ENCODE measurements at places on chromosomes 4 and X. TPM values are rescaled to one million over a fixed set of nuclear protein-coding genes. Genes with fewer than 3 reads are reported as not detected.

DNA sequence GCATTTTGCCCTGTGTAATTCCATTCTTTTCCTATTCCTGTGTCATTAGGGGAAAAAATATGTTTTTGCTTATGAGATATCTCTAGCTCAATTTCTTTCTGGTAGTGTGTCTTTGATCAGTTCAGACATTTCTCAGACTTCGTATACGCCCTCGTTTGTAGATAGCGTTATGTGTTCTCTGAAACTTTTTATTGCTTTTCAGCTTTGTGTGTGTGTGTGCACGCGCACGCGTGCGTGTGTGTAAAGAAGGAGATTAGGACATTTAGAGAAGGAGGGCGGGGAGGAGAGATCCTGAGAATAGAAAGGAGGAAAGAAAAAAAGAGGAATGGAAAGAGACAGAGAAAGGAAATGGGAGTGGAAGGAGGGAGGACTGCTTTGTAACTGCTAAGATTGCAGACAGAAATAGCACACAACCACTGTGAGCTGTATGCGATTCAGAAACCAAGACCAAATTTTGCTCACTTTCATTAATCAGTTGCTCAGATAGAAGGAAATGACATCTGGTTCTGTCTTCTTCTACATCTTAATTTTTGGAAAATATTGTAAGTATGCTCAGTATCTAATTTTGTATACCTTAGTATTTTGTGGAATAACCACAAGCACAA, at the start of gene RXFP1:
TSS of gene RXFP1 (plus strand) at position 399 of the 605 bp plus-strand sequence. CDS start at position 494, 95 bp downstream.
- H3K36me3 ChIP-seq, result no peaks in the 10 kb centered on the region
- DNase-seq, result no peak
- H3K27me3 ChIP-seq, result no peaks in the 10 kb centered on the region
- peak within 1 kb of the TSS; percentile 54 for H3K4me3 ChIP-seq
- H3K4me1 ChIP-seq, result no peaks in the 10 kb centered on the region

DNA sequence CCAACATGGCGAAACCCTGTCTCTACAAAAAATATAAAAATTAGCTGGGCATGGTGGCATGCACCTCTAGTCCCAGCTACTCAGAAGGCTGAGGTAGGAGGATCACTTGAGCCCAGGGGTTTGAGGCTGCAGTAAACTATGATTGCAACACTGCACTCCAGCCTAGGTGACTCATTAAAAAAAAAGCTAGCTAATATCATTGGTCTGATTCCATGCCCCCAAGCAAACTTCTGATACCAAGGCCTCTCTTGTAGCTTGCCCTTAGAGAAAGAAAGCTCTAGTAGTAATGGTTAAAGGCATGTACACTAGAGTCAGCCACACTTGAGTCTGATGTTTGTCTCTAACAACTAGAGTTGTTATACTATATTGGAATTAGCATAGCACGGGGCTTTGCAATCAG, 32.6 kb upstream of the PHF8 start:
- no peaks in the 10 kb centered on the region for H3K4me1 ChIP-seq
- H3K27me3 ChIP-seq, result no peaks in the 10 kb centered on the region
- DNase-seq, result no peak
- H3K36me3 ChIP-seq, result peaks cover 7% of the 10 kb centered on the region
- no peak overlapping the region for H3K27ac ChIP-seq

GRCh38 chrX:123688524-123688923, 44.3 kb downstream of the THOC2 start:
- no peak for DNase-seq
- H3K4me1 ChIP-seq, result no peaks in the 10 kb centered on the region
- H3K36me3 ChIP-seq, result no peaks in the 10 kb centered on the region
- no peak overlapping the region for H3K27ac ChIP-seq
- no peak overlapping the region for H3K4me3 ChIP-seq
- H3K27me3 ChIP-seq, result no peaks in the 10 kb centered on the region

DNA sequence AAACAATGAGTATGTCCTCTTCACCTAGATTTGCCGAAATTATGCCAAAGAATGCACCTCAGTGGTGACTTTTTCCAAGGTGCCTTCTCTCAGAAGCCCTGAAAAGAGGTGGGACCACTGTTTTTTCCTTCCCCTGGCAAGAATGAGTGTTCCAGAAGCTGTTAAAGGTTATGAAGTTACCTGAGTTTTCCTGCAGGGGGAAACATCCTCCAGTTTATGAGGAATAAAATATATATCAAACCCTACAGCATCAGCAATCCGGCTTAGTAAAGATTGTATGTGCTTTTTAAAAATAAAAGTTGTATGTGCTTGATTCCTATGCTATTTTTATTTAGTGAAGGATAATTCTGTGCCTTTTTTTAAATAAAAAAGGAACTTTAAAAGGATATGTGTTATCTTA, 73.3 kb downstream of the RBM46 start:
- no peaks in the 10 kb centered on the region for H3K27me3 ChIP-seq
- DNase-seq, result no peak
- H3K4me1 ChIP-seq, result no peaks in the 10 kb centered on the region
- H3K27ac ChIP-seq, result no peak overlapping the region
- no peak overlapping the region for H3K4me3 ChIP-seq

IL13RA1 gene
- 29.6 TPM for total RNA-seq

- H3K36me3 ChIP-seq, result no peaks in the 10 kb centered on the region
- H3K4me3 ChIP-seq, result no peak overlapping the region
- no peak for DNase-seq
- H3K27me3 ChIP-seq, result no peaks in the 10 kb centered on the region
Measured at GRCh38 chr4:26557164-26557563, 26.7 kb upstream of the TBC1D19 start.

ZNF81 gene
- 2.8 TPM for total RNA-seq

DNA sequence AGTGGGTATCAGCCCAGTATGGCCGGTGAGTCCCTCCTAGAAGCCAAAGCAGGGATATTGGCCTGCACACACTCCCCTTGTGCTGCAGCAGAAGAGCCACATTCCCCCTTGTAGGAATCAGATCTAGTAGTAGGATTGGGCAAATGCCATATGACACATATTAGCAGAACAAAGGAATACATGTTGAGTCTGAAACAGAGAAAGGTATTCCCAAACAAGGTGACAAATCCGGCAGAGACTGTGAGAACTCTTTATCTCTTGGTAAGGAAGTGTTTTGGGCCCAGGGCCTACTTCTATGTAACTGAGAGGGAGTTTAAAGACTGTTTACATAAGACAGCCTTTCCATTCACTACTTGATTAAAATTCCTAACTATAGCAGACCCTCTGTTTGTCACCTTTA, 1382.0 kb downstream of the FAM133A start:
- no peaks in the 10 kb centered on the region for H3K4me1 ChIP-seq
- H3K27ac ChIP-seq, result no peak overlapping the region
- H3K27me3 ChIP-seq, result no peaks in the 10 kb centered on the region
- DNase-seq, result no peak
- no peak overlapping the region for H3K4me3 ChIP-seq

SPANXA2 gene
- total RNA-seq, result not detected

- no peak for DNase-seq
- no peaks in the 10 kb centered on the region for H3K36me3 ChIP-seq
- no peaks in the 10 kb centered on the region for H3K4me1 ChIP-seq
- H3K27ac ChIP-seq, result no peak overlapping the region
Measured at GRCh38 chr4:12137575-12137974, 708.9 kb upstream of the HS3ST1 start.

GRCh38 chrX:151177141-151178027, 1.0 kb downstream of the GPR50 start:
- no peaks in the 10 kb centered on the region for H3K36me3 ChIP-seq
- H3K4me1 ChIP-seq, result no peaks in the 10 kb centered on the region
- H3K27ac ChIP-seq, result no peak overlapping the region
- H3K4me3 ChIP-seq, result peak overlapping the region; percentile 36

XK gene
- total RNA-seq, result 0.53 TPM

DNA sequence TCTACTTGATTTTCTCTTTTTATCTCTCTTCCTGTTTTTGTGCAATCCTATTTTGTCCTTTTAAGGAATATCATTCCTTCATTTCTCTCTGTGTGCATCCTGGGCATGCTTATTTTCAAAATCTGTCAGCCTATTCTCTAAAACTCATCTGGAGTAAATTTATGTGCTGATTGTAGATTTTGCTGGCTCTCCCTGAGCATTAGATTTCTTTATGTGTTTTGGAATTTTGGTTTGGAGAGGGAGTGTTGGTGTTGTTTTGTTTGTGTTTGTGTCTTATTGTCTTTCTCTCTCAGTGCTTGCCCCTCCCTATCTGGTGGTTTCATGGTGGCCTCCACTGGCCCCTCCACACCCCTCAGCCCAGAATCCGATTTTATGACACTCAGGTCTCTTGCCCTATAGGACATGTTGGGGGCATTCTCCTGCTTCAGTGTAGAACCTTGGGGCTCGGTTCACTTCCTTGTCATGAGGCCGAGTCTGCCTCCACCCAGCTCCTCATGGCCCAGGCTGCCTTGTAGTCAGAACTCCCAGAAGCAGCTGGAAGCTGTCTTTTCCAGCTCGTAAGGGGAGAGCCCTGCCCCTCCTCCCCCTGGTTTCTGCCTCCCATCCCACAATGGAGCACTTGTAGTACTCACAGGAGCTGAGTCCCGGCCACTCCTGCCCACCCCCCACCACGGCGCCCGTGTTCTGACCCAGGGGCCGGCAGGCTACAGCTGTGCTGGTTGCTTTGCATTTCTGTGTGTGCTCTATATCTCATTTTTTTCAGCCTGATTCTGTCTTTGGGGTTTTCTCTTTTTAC, 24.5 kb upstream of the PJA1 start:
- H3K4me3 ChIP-seq, result no peak overlapping the region
- no peak for DNase-seq
- H3K27me3 ChIP-seq, result no peaks in the 10 kb centered on the region
- no peaks in the 10 kb centered on the region for H3K36me3 ChIP-seq
- H3K27ac ChIP-seq, result no peak overlapping the region

DNA sequence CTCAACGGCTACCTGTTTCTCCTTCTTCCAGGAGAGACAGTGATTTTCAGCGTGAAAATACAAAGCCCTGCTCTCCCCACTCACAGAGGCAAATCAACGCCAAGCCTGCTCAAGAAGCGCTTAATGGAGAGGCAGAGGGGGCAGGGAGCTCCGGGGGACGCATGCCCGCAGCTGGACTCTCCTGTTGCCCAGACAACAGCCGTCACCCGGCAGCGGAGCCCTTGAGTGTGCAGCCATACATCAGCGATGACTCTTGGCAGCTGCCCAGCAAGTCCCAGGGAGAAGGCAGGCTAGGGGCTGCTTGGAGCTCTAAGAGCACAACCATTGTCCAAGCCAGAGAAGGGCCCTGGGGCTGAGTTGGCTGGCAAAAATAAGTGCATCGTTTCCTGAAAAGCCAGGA, 71.0 kb upstream of the AFAP1 start:
- peaks cover 20% of the 10 kb centered on the region for H3K36me3 ChIP-seq

Measured in ascending aorta (tissue), 2 donors.